ENCODE measurements at places on chromosomes 13 and 19.

DNA sequence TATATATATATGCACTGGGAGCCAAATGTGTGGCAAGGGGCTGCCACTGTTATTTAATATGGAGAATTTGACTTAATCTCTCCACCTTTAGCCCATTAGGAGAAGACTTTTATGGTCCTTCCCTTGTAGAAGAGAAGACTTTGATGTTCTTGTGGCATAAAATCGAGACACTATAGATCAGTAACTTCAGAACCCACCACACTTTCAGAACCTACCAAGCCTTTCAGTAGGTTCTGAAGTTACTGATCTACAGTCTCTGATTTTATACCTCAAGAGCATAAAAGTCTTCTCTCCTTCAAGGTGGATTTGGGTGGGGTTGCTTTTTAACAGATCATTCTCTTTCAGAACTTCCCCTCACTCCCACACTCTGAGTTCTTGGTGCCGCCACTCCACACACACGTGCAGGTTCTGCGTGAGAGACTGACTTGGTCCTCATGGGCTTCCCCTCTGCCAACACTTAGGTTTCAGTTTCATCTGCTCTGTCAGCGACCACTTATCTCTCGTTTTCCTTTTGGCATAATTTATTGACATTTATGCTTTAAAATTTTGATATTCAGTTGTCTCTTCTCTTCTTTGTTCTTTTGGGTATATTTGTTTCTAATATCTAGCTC is 213.4 kb upstream of the PCDH17 start:
- DNase-seq, result no peak

DNA sequence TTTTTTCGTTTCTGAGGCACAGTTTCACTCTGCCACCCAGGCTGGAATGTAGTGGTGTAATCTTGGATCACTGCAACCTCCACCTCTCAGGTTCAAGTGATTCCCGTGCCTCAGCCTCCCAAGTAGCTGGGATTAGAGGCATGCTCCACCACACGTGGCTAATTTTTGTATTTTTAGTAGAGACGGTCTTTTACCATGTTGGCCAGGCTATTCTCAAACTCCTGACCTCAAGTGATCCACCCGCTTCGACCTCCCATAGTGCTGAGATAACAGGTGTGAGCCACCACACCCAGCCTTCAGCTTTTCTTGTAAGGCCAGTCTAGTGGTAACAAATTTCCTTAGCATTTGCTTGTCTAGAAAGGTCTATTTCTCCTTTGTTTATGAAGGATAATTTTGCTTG is 46.2 kb downstream of the ZNF568 start:
- no peak for DNase-seq

- no peak for DNase-seq
Measured at GRCh38 chr13:40026174-40026585, 370.7 kb downstream of the COG6 start.

- DNase-seq, result no peak
Measured at GRCh38 chr19:15437355-15438123, 12.2 kb downstream of the WIZ start.

- DNase-seq, result no peak
Measured at GRCh38 chr13:30235216-30235615, 72.1 kb downstream of the KATNAL1 start.

DNA sequence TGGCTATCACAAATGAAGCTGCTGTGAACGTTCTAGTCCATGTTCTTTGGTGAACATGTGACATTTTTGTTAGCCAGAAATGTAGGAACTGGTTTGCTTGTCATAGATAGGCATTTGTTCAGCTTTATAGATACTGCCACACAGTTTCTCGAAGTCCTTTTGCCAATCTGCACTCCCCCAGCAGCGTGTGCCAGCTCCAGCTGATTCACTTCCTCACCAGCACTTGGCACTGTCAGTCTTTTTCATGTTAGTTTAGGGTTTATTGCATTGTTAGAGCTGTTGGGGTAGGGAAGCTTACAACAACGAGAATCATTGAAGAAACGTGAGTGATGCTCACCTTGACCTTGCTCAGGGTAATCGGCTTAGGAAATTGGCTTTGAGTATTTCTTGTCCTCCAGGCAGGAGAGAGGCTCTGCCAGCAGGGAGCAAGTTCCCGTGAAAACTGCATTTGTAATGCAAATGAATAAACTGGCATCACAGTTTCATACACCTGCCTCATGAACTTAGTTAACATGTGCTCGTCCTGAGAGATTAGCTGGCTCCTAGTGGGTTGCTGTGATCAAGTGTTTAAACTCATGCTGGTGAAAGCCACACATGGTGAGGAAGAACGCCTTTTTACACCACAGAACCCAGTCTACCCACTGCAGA is 83.9 kb downstream of the ING1 start:
- peak; percentile 96 for DNase-seq

DNA sequence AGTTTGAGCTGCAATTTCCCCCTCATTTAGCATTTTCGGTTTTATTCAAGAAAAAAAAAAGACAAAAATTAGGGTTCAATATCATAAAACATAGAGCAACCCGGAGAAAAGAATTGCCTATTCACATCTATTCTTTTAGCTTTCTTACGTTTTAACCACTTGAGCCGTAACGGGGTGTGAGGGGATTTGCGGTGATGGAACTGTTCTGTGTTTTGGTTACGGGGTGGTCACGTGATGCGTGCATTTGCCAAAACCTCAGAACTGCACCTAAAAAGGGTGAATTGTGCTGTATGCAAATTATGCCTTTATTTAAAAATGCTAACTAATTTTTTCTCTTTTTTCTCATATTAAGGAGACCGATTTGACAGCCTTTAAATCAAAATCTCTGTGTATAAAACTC is 22.1 kb downstream of the CLEC11A start:
- DNase-seq, result no peak

Measured in NCI-H526 treated with DMSO at 0.1 percent for 48 hours (cell line).